ENCODE measurements at places on chromosomes 11 and 22.

GRCh38 chr11:118656563-118657165 is 22.8 kb downstream of the TREH start:
- DNase-seq = no peak

DNA sequence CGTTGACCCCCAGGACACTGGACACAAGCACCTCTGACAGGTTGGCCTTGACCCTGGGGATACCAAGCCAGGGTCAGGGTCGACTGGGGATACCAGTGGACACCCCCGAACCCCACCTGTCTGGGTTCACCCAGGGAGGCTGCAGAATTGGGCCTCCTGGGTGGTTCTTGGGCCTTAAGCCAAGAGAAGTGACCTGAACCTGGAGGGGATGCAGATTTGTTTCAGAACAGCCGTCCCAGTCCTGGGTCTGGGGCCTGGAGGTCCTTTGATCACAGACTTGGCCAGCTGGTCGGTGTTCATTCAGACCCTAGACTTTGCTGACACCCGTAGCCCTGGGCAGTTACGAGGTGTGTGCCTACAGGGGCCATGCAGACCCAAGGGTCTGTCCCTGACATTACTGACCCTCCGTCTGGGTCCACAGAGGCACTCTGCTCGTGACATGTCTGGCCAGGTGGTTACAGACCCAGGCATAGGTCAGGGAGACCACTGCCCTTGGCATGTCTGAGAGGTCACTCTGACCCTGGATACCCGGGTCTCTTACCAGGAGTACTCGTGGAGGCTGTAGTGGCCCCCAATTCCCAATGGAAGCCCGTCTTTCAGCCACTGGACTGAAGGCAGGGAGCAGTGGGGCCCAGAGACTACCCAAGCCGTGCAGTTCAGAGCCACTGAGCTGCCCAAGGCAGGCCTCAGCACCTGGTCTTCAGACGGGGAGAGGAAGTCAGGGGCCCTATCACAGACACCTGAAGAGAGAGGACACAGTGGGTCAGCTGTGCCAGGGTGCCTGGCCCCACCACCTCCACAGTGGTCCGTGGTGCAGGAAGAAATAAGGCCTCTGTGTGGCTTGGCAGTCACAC is 6.4 kb downstream of the SIGIRR start:
- DNase-seq = no peak

DNA sequence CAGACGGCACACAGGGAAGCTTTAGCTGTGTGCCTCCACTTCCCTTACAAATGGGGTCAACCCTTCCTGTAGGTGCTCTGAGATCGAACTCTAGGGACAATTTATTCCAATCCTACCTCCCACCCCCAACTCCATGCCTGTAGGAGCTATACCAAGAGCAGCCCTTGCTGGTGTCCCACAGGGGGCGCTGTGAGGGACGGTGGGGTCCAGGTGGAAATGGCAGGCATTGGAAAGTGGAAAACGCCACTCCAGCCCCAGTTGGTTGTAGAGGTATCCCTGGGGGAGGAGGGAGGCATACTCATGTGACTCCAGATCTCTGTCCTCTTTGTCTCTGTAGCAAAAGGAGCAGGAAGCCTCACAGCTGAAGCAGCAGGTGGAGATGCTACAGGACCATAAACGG is 161.3 kb downstream of the MYO18B start:
- DNase-seq = no peak

DNA sequence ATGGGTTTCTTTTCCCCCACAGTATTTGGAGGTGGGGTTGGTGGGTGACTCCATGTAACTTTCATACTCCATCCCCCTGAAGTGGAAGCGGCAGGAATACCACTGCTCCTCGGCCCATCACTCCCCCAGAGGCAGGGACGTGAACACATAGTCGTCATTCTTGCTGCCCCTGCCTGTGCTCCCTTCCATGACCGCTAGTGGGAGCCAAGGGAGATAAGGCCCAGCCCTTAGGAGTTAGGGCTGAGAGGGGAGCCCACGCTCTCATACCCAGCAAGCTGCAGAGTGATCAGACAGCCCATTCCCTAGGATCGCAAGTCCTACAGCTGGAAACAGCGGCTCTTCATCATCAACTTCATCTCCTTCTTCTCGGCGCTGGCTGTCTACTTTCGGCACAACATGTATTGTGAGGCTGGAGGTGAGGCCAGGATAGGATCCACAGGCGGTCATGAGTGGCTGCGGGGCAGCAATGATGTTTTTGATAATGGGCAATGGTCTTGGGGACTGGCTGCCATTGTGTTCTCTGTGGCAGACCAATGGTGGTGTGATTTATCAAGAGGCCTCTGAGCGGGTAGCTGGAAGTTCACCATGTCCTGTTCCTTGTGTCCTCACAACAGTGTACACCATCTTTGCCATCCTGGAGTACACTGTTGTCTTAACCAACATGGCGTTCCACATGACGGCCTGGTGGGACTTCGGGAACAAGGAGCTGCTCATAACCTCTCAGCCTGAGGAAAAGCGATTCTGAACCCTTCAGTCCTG is 15.9 kb downstream of the RHOG start:
- no peak for DNase-seq
